ENCODE measurements at places on chromosomes 7 and 10. TPM values are rescaled to one million over a fixed set of nuclear protein-coding genes. Genes with fewer than 3 reads are reported as not detected.

Gene IKZF1
- not detected for total RNA-seq

Gene OR13A1
- not detected for total RNA-seq

Gene ACBD7
- 4.5 TPM for total RNA-seq

Gene CTAGE6
- total RNA-seq, result 0.44 TPM

Gene GIMAP8
- total RNA-seq, result under 0.01 TPM
